Skin of body (tissue), 3 donors: ENCODE measurements at places on chromosomes 7 and 10. TPM values are rescaled to one million over a fixed set of nuclear protein-coding genes. Genes with fewer than 3 reads are reported as not detected.

Gene AGAP6
- 6.7 TPM for total RNA-seq

Gene SFRP4
- total RNA-seq = 5.0 TPM

Gene ACSM6
- total RNA-seq = 4.5 TPM

Gene CHST15
- total RNA-seq = 16.5 TPM

Gene MYL10
- total RNA-seq = 3.2 TPM

Gene PON1
- 0.10 TPM for total RNA-seq

Gene AMPH
- total RNA-seq = 3.5 TPM

Gene LRRN3
- total RNA-seq = 2.5 TPM

Gene RBP3
- total RNA-seq = not detected

Gene ANXA11
- 38.9 TPM for total RNA-seq

Gene ARHGEF5
- total RNA-seq = 14.3 TPM

Gene OR6B1
- total RNA-seq = not detected

Gene ZNF679
- not detected for total RNA-seq

Gene UBN2
- 13.7 TPM for total RNA-seq
